Stimulated activated CD4-positive, alpha-beta T cell treated with anti-CD3 and anti-CD28 coated beads, Interleukin-1b, Interleukin-23, amount 100 ng/mL, for 48 hours (primary cell): ENCODE measurements at places on chromosomes 13 and 19.

DNA sequence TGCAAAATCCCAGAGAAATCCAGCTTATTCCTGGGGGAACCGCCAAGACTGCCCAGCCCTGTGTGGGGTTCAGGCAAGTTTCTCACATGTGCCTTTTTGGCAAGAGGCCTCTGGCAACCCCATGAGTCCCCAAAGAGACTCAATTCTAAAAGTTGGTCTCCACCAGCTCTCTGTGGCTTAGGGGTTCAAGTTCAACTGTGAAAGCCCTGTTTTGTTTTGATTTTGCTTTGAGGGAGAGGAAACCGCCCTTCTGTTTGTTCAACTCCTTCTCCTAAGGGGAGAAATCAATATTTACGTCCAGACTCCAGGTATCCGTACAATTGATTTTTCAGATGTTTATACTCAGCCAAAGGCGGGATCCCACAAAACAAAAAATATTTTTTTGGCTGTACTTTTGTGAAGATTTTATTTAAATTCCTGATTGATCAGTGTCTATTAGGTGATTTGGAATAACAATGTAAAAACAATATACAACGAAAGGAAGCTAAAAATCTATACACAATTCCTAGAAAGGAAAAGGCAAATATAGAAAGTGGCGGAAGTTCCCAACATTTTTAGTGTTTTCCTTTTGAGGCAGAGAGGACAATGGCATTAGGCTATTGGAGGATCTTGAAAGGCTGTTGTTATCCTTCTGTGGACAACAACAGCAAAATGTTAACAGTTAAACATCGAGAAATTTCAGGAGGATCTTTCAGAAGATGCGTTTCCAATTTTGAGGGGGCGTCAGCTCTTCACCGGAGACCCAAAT, 583 bp upstream of the LDLR start:
- no peak for DNase-seq

DNA sequence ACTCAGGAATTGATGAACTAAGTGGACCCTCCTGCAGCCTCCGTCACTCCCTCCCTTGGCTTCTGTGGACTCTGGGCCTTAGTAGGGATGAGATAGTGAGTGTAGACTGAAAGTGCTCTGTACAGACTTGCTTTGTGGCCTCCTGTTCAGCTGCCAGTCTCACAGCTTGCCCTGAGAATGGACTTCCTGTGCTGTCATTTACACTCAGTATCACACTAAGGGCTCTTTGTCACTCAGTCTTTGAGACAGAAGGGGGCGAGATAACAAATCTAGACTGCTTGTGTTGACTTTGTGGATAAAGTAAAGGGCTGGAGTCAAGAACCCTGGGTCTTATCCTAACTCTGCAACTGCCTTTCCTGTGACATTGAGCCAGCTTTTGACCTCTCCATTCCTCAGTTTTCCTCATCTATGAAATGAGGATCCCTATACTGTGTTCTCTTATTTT, 21.0 kb upstream of the SPRY2 start:
- no peak for DNase-seq

GRCh38 chr19:32672841-32673240, 2.1 kb downstream of the ANKRD27 start:
- no peak for DNase-seq

DNA sequence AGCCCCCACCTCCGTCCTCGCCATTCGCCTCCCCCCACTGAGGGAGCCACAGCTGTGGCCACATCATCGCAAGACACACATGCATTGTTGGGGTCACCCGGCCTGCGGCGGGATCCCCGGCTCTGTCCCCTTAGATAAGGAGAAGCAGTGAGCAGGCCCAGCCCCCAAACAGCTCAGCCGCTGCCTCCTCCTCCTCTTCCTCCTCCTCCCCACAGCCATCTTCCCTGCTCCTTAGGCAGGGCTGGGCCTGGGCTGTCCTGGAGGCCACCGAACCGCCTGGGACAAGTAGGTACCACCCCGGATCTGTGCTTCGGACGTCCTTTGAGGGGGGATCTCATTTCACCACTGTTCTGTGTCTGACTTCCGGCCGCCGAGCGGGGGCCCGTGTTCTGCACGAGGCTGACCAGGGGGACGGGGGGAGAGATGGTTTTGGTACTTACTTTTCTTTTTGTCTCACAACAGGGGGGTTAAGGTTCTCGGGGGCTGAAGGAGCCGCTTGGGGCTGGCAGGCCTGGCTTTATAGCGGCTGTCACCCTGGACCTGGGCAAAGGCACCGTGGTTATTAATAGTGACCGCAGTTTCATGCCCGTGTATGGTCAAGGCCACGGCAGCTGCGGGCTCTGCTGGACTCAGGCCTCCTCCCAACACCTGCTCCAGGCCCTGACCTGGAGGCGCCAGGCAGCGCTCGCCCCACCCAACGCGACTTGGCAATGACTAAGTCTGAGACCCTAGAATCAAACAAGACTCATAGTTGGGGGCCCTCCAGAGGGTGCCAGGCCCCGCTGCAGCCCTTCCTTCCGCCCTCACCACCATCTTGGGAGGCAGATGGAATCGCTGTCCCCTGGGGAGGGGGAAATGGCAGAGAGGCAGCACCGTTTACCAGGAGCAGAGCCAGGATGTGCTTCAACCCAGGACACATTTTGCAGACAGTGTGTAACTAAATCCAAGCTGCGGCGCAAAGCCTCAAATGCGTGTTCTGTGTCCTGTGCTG, 18.3 kb downstream of the NMRK2 start:
- DNase-seq = no peak

- no peak for DNase-seq
These were observed 4.2 kb upstream of the LRG1 start for GRCh38 chr19:4543842-4544647.

DNA sequence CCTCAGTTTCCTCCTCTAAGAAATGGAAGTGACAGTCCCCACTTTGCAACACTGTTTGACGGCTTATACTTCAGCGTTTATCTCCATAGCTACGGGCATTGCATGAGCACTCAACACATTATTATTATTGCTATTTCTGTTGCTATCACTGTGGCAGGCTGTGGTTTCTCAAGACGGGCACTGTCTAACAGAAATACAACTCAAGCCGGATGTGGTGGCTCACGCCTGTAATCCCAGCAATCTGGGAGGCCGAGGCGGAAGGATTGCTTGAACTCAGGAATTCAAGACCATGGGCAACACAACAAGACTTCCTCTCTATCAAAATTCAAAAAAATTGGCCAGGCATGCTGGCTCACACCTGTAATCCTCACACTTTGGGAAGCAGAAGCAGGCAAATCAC, 4.9 kb upstream of the ZSWIM4 start:
- DNase-seq = no peak

DNA sequence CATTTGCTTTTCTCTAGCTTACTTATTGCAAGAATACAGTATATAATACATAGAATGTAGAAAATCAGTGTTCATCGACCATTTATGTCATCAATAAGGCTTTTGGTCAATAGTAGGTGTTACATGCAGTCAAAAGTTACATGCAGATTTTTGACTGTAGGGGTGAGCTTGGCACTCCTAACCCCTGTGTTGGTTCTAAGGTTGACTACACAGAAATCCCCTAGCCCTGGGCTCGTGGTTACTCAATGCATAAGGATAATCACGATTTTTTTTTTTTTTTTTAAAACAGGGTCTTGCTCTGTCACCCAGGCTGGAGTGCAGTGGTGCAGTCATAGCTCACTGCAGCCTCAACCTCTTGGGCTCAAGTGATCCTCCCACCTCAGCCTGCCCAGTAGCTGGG, 4.0 kb upstream of the NWD1 start:
- DNase-seq = no peak

GRCh38 chr13:98942997-98943396, 34.9 kb downstream of the DOCK9 start:
- no peak for DNase-seq

GRCh38 chr13:111396457-111396856, 76.0 kb downstream of the TEX29 start:
- no peak for DNase-seq

GRCh38 chr19:5690955-5691821, 1.1 kb downstream of the RPL36 start:
- peak; percentile 73 for DNase-seq

DNA sequence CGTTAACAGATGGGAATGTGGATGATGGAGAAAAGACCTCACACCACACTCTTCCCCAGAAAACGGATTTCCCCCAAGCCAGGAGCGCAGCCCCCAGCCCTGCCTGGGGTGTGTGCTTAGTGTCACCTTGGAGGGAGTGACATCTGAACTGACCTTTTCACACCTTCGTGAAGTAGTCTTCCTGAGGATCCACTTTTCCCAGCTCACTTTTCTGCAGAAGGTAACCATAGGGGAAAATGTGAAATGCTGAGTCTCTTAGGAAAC, 26.2 kb downstream of the SIAH3 start:
- no peak for DNase-seq

GRCh38 chr13:83024232-83024631, 858.0 kb downstream of the SLITRK1 start:
- no peak for DNase-seq

DNA sequence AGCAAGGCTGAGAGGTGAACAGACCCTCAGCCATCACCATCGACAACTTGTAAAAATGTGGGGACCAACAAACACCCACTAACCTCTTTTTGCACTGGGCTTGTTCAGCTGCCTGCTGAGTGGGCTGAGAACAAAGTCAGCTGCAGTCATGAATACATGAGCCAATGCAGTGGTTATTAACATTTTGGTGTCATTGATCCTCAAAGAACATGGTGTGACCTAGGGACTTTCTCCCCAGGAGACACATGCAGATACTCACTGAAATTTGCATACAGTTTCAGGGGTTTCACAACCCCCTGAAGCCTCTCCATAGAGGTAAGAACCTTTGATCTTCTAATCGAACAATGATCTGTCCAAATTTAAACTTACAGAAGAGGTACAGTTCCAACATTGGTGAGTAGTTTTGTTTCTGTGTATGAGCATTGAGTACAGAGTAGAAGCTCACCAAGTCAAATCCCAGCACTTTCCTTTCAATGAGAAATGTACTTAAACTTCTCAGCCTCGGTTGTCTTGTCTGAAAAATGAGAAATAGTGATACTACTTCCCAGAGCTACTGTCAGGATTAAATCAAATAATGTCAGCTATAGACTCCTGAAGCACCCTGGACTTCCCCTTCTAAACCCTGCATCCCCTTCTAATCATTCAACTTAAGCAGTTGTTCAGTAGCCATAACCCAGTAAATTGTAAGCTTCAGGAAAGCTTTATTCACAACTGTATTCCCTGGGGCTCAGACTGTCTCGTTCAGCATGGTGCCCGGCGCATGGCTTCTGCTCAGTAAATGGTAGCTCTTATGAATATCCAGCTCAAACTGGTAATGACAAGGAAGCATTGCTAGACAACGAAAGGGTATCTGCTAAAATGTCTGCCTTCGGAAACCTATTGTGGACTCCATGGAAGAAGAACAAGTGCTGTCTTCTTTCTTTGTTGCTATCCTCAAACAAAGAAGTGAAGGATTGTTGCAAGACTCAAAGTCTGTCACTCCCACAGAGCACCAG, 148.7 kb downstream of the FOXO1 start:
- peak; percentile 45 for DNase-seq

- no peak for DNase-seq
These were observed at the start of gene GRIN2D for GRCh38 chr19:48393559-48394330. Gene GRIN2D, plus strand, starts transcription at chr19:48393668. Its CDS starts 4,725 bp downstream, at chr19:48398393.

DNA sequence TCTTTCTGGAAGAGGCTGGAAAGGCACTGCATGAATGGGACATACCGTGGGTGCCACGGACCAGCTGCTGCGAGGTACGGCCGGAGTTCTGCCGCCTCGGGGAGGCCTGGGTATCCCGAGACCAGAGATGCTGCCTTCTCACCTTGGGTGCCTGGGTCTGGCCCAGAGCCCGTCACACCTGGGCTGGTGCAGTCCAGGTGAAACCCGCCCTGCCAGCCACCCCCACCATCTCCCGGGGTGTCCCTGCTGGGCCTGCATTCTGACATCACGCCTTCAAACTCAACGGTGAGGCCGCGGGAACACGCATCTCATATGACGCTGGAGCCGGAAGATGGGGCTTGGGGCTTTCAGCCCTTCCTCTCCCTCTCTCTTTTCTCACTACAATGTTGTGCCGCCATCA, 98.0 kb downstream of the GADD45B start:
- DNase-seq = no peak

- no peak for DNase-seq
These were observed 6.9 kb downstream of the MYPOP start for GRCh38 chr19:45895519-45895972.

- DNase-seq = no peak
These were observed 6.0 kb upstream of the CATSPERG start for GRCh38 chr19:38329651-38330050.

- DNase-seq = no peak
These were observed 11.6 kb downstream of the CLEC4G start for GRCh38 chr19:7720351-7720750.

DNA sequence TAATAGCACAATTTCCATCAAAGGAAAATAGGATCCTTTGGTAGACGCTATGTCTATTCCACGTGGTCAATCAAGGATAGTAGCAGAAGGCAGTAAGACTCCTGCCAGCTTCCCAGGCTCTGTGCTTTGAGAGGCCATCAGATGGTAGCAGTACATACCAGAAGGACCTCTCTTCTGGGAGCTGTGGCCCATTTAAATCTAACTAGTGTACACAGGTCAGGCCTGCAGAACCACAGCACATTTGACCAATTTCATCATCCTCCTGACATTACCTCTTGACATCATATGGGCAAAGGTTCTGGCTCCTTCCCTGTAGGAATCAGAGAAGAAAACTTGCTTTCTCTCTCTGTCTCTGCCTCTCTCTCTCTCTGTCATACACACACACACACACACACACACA, 229.6 kb upstream of the HTR2A start:
- DNase-seq = no peak

DNA sequence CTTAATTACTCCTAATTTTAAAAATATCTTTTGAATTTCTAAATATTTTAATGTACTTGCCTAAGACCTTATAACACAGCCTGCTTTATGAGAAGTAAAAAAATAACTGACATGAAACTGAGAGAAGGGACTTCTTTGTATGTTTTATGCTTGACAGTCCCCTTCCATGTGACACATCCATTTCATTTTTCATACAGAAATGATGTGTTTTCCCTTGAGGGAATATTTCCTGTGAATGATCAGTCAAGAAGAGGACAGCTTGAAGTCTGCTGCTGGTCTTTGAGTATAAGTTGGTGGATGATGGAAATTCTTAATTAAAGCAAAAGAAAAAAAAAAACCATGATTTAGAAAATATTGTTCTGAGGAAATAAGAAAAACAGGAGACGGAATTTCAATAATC, 230.4 kb upstream of the KLHL1 start:
- DNase-seq = no peak

DNA sequence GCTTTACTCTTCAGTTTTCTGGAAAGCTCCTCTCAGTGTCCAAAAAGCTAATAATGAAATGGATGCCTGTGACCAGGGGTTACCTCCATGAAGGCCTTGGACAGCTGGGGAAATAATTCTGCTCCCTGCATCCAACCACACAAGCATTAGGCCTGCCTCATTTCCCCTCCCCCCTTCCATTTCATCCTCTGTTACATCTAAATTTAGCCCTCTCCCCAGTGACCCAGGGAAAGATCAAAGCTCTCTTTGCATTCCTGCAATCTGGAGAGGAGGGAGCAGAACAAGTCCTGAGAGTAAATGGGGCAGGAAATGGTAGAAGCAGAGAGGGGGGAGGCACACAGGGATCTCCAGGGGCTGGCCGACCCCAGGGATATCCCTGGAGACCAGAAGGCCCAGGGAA, 452.7 kb downstream of the TSHZ3 start:
- no peak for DNase-seq
